ENCODE measurements at places on chromosomes 13 and 19.

GRCh38 chr19:42095142-42095813, 19.3 kb downstream of the ZNF574 start:
- DNase-seq, result no peak

DNA sequence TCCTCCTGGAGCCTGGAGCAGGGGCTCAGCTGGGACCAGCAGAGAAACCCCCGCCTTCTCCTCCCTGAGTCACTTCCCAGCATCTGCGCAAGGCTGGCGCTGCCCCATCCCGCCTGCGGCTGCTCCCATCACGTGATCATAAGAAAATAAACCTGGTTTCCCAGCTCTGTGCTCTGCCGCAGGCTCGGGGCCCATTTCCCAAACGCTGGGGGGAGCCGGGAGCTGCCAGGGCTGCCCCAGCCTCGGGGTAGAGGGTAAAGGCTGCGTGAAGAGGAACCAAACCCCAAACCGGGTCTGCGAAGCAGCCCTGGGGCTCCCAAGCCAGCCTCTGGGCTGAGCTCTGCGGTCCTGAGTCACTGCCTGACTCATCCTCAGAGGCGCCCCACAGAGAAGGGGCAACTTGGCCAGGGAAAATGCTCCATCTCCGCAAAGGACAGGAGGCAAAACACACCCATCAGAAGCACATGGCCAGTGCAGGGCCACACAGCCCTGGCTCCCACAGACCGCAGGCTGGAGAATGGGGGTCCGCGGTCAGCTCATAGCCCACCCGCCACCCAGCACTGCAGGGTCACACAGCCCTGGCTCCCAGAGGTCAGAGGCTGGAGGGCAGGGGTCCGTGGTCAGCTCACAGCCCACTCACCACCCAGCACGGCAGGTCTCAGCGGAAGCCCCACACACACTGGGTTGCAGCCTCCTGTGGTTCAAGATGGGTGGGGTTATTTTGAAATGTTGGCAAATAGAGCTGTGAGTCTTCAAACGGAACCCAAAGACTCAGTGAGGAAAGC, 67.1 kb downstream of the RASA3 start:
- DNase-seq, result peak; percentile 89

DNA sequence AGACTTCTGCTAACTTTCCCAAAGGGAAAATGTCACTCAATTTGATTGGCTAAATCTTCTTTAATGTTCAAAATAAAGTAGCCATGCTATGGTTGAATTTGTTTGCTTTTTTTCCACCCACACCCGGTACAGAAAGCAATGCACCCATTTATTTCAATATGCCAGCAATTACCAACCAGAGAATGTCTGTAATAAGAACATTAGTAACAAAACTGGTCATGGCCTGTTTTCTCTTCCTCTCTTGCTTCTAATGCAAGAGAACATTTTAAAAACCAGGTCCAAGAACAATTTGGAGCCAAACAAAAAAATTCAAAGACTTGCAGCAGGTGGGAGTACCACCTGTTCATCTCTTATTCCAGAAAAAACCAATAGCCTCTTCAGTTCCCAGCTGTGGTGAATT, 1108.8 kb upstream of the PCDH20 start:
- DNase-seq, result no peak

- DNase-seq, result no peak
Observed at GRCh38 chr13:112242777-112243176, 133.4 kb upstream of the SPACA7 start.

DNA sequence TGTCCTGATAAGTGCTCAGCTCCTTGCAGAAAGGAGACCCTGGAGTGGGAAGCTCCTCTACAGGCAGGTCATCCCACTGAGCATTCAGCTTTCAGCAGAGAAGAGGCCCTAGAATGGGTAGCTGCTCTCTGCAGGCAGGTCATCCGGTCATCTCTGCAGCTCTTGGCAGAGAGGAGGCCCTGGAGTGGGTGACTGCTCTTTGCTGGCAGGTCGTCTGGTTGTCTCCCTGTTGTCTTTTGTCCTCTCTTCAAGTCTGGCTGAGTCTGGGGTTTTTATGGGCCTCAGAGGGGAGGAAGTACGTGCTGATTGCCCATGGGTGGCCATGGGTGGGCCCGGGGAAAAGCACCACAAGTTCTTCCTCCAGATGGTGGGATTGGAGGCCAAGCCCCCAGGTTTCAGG, 250.3 kb upstream of the EDNRB start:
- DNase-seq, result no peak

DNA sequence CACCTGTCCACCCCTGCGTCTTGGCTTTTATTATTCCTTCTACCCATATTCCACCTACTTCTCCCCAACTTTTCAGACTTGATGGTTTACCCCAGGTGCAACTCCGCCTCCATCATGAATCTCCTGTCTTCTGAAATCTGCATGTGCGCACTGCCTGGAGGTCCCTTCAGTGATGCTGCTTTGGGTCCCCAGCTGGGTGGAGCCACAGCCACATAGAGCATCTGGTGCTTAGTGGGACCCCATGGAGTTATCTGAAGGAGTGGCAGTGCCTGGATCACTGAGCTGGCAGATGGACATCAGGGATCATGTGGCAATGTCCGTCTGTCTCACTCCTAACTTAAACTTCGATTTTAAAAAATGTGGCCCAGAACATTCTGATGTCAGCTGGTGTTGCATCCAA, 13.5 kb downstream of the ZNF536 start:
- DNase-seq, result no peak
